Epithelial cell of proximal tubule (primary cell): ENCODE measurements at places on chromosomes 2 and 18.

DNA sequence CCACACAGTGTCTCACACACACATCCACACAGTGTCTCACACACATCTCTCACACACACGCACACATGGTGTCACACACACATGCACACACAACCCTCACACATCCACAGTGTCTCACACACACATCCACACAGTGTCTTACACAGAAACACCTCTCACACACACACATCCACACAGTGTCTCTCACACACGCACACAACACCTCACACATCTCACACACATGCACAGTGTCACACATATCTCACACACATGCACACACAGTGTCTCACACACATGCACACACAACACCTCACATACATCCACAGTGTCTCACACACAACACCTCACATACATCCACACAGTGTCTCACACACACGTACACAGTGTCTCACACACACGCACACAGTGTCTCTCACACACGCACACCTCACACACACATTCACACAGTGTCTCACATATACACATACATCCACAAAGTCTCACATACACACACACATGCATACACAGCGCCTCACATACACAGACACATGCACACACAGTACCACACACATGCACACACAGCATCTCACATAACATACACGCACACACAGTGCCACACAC lies 473.9 kb upstream of the HS6ST1 start:
- no peak for DNase-seq

DNA sequence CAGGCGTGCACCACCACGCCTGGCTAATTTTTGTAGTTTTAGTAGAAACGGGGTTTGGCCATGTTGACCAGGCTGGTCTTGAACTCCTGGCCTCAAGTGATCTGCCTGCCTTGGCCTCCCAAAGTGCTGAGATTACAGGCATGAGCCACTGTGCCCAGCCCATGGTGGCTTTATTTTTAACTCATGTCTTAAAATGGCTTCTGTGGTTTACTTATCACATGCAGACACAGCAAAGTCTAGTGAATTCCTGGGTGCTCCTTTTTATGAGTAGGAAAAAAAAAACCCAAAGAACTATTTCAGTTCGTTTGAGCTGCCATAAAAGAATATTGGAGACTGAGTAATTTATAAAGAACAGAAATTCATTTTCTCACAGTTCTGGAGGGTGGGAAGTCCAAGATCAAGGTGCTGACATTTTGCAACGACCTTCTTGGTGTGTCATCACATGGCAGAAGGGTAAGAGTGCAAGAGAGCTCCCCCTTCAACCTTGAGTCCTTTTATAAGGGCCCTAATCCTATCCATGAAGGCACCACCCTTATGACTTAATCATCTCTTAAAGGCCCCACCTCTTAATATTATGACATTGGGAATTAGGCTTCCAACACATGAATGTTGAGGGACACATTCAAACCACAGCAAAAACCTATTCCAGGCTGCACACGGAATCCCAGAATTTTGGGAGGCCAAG lies 12.6 kb upstream of the REL start:
- DNase-seq = no peak

DNA sequence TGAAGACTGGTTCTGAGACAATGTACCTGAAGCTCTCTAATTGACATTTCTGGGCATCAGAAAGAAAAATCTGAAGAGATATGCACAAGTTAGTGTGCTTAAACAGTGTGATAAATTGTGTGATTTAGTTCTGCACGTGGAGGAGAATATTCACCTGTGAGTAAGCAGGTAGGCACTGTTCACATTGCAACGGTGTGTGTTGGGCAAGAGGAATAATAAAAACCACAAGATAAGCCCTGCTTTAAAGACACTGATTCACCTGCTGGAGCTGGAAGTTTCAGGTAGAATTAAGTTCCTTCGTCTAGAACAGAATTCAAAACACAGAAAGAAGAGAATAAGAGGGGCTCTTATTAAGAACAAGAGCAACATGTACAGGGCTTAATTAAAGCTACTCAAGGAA lies 864.3 kb upstream of the SOX11 start:
- DNase-seq = no peak

DNA sequence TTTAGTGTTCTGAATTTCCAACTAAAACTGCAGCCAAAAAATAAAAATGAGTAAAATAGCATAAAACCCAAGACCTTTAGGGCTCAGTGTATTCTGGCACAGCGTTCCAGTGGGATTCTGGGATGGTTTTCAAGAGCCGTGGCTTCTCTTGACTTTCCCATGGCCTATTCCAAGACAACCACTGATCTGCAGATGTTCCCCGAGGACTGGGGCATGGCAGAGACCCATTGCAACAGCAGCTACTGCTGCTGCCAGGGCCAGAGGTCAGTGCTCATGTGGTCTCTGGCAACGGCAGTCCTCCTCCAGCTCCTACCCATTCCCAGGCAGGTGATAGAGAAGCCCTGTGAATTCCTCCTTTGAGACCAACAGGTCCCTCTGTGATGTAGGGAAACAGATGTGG lies 26.8 kb downstream of the TNP1 start:
- DNase-seq = no peak

- DNase-seq = no peak
Measured at GRCh38 chr2:169623235-169623634, 39.1 kb downstream of the PPIG start.

DNA sequence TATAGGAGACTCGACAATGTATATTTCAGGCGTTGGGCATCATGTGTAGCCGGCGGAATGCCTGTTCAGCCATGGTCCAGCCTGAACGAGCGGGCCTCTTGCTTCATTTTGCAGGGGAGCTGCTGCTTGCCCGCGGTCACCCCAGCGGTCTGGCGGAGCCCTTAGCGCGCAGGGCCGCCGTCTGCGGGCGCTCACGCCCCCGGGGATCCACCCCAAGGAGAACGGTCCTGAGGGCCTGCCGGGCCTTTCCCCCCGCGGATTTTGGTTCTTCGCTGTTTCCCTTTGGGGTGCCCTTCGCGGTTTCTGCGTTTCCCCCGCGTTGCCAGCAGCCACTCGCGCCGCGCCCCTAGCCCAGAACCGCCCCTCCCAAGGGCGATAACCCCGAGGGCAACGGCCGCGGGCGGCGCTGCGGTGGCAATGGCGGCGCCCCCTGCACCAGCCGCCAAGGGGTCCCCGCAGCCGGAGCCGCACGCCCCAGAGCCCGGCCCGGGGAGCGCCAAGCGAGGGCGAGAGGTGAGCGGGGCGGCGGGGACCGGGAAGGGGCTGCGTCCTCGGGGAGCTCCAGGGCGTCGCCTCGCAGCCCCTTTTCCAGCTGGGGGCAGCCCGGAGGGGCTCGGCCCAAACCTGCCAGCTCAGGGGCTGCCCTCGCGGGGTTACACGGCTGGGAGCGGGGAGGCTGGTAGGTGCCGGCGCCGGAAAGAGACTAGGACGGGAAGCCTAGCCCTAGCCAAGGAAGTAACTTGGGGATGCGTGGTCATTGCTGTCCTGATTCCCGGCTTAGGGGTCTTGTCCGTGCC lies at the start of gene MFSD2B:
TSS of gene MFSD2B (plus strand) at position 406 of the 797 bp plus-strand sequence. CDS start at position 418, 12 bp downstream.
- DNase-seq = no peak

DNA sequence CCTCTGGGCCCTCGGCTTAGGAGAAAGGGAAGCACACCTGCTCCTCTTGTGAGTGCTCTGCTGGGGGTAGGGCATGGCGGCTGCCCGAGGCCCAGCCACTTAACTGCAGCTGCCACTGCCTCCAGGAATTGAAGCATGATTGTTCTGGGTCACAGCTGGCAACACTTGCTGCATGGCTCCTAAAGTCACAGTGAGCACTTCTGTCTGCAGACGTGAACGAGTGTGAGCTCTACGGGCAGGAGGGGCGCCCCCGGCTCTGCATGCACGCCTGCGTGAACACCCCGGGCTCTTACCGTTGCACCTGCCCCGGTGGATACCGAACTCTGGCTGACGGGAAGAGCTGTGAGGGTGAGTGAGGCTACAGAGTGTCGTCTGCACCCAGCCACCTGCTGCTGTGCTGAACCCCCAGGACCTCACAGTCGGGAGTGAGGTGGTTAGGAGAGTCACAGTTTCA lies 44.4 kb downstream of the FBLN7 start:
- no peak for DNase-seq

DNA sequence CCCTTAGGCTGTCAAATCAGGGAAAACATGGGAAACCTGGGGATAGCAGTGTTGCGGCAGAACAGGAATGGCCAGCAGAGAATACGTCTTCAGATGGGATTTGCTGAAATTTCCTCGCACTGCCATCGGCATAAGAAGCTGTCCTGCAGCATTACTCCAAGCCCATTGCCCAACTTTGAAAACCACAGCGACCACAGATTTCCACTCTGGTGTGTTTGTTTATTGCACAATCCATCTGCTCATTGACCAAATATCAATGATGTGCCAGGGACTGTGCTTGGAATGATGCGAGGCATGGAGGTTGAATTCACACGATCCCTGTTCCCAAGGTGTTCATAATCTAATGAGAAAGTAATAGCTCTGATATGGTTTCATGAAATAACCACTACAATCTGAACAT lies 383.3 kb upstream of the MYT1L start:
- DNase-seq = no peak

- DNase-seq = no peak
Measured at GRCh38 chr2:216346781-216347180, 25.5 kb downstream of the MARCHF4 start.

- DNase-seq = no peak
Measured at GRCh38 chr2:127107622-127107999, 657 bp upstream of the BIN1 start.

DNA sequence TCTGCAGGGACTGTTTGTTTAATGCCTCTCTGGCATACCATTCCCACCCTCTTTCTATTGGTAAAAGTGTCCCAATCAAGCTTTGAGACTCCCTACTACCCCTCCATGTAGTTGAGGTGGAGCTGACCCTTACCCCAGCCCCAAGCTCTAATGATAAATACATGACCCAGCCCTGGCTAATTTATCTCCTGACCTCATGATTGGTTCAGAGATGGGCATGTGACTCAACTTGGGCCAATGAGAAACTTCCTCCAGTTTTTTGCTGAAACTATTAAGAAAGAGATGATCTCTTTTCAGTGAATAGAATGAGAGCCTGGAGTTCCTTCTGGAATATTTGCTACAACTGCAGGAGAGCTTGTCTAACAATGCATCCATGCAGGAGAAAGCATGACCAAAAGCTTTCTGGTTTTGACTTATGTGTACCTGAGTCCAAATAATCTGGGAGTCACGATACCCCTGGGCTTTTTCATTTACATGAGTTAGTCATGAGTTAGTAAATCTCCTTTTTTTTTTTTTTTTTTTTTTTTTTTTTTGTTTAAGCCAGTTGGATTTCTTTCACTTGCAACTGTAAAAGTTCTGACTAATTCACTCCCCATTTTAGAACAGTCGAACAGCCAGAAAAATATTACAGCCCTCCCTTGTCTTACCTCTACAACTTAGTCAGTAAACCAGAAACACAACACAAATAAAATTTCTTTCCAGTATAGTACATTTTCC lies 66.5 kb upstream of the TLK1 start:
- no peak for DNase-seq

GRCh38 chr2:238709325-238710025 lies 138.4 kb upstream of the TWIST2 start:
- no peak for DNase-seq

DNA sequence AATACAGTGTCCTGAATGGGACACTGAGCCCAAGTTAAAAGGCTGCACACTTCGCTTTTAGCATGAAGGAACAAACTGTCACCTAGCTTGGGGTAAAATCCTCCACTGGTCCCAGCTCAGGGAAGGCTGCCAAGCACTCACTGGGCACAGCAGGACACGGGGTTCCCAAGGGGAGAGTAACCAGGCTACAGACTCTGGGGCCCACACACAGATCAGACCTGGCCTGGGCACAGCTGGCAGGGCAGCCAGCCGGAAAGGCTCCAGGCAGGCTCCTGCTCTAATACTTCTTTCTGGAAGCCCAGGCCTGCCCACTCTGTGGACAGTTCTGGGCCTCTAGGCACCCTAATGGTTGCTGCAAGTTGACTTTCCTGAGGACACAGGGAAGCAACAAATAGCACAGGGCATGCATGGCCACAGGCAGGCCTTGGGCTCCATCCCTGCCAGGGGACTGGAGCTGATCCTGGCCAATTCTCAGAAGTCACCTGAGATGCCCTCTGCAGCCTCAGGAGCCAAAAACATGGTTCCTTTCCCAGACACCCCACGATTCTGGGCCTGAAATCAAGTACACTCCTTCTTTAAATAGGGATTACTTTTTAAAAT lies 18.7 kb upstream of the SULT1C3 start:
- no peak for DNase-seq

- DNase-seq = no peak
Measured at GRCh38 chr2:49837561-49838293, 683.4 kb upstream of the FSHR start.

- DNase-seq = no peak
Measured at GRCh38 chr2:4101936-4102335, 398.6 kb downstream of the DCDC2C start.

GRCh38 chr18:54169431-54170403 lies 54.8 kb downstream of the MBD2 start:
- DNase-seq = no peak

GRCh38 chr2:43005245-43005974 lies 213.0 kb upstream of the HAAO start:
- DNase-seq = no peak

- DNase-seq = no peak
Measured at GRCh38 chr2:176129813-176130146, 275 bp downstream of the HOXD8 start.

- no peak for DNase-seq
Measured at GRCh38 chr2:140657657-140658056, 1473.2 kb downstream of the LRP1B start.

GRCh38 chr18:69557282-69557681 lies 156.6 kb downstream of the DOK6 start:
- DNase-seq = no peak

- no peak for DNase-seq
Measured at GRCh38 chr2:172510088-172510487, 45.8 kb upstream of the PDK1 start.

- DNase-seq = no peak
Measured at GRCh38 chr18:78130232-78131195, 849.1 kb upstream of the SALL3 start.

DNA sequence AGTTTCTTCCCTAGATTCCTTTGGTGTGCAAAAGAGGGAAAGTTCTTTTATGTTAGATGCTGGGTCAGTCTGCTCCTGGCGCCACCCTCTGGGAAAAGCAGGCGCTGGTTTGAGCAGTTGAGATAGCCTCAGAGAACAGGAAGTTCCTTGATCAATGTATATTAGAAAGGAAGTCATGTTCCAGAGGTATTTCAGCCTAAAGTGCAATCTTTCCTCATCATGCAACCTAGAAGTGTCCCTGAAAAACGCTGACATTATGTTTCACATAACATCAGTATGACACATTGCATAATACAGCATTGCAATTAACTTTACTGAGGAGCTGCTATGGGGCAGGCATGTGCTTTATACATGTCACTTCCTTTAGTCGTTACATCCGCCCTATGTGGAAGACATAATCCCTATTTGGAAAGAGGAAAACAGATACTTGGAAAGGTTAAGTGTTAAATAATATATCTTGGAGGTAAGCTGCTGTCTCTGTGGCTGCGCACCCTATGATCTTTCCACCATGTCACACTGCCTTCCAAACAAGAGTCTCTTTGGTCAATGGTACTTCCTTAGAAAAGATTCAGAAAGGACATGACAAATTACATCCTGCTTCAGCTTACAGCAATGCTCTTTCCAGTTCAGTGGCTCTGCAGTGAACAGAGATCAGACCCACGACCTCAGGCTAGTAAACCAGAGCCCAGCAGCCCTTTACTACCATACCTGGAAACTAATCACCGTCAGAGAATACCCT lies 369.7 kb downstream of the RAD51AP2 start:
- DNase-seq = no peak
